ENCODE measurements at places on chromosomes 1 and 21.
A peak's percentile ranks its signal among the peaks of the same experiment; 100 is the strongest.

- DNase-seq = no peak
Observed at GRCh38 chr1:34695580-34695979, 59.3 kb upstream of the GJB5 start.

DNA sequence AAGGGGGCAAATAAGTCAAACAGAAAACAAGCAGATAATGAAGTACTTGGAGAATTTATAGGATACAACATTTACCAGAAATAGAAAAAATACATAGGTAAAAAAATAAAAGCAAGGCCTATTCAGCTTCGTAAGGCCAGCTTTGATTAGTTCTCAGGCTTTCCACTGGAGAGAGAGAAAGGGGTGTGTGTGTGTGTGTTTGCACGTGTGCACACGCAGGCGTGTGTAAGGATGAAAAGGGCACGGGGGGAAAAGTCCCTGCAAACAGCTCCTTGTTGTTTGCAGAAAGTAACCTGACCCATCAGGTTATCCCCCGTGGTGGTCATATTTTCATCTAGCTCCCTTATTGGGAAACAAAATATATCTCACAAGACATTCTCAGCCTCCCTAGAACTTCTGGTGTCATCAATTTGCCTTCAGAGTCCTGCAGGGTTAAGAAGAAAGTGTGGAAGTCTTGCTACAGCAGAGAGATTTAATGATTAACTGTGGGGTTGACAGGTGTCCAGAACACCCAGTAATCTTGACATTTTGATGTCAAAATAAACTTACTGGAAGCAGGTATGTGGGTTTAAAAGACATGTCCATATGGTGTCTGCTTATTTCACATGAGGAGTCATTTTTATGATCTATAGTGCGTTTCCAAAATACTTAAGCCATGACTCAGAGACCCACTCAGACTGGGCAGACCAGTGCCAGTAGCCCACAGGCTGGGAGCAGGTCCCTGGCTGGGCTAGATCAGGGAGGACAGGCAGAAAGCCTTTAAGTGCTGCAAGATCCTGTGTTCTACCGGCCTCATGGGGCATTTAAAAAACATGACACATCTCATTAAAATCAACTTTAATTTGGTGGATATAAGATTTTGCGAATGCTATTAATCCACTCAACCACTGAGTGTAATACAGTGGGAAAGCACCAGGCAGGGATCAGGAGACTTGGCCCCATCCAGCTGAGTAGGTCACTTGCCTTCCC is 487.6 kb upstream of the CAMK1G start:
- DNase-seq = no peak

- peak; percentile 4 for DNase-seq
Observed at GRCh38 chr1:173043253-173043652, 7.5 kb downstream of the TNFSF18 start.

DNA sequence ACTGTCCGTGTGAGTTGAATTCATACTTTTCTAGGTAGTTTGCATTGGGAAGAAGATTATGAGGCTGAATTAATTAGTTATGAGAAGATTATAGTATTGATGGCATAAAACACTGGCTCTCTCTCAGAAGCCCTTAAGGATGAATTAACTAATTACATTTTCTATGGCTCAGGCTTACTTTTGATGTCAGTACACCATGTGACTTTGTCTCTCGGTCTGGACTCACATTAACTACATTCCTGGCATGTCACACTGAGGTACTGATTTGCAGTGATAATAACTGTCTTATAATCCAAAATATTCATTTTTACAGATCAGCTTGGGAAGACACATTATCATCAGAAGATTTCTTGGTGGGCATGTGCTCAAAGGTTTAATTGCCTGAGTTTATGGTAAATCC is 362.2 kb downstream of the ZP4 start:
- no peak for DNase-seq

- no peak for DNase-seq
Observed at GRCh38 chr1:25724966-25725365, 75.0 kb upstream of the SELENON start.

GRCh38 chr1:69055194-69055593 is 512.5 kb upstream of the LRRC7 start:
- DNase-seq = no peak

GRCh38 chr1:114033961-114034360 is 54.7 kb downstream of the OLFML3 start:
- DNase-seq = no peak

GRCh38 chr1:204445860-204446412 is 34.3 kb upstream of the PPP1R15B start:
- peak; percentile 66 for DNase-seq

- peak; percentile 26 for DNase-seq
Observed at GRCh38 chr21:33169359-33169758, 60.4 kb upstream of the IFNAR2 start.

GRCh38 chr1:206723805-206724472 is 39.2 kb downstream of the MAPKAPK2 start:
- DNase-seq = peak; percentile 68

GRCh38 chr1:171636141-171636540 is 14.1 kb downstream of the MYOCOS start:
- DNase-seq = no peak

GRCh38 chr1:46526691-46527291 is 24.7 kb downstream of the KNCN start:
- no peak for DNase-seq

DNA sequence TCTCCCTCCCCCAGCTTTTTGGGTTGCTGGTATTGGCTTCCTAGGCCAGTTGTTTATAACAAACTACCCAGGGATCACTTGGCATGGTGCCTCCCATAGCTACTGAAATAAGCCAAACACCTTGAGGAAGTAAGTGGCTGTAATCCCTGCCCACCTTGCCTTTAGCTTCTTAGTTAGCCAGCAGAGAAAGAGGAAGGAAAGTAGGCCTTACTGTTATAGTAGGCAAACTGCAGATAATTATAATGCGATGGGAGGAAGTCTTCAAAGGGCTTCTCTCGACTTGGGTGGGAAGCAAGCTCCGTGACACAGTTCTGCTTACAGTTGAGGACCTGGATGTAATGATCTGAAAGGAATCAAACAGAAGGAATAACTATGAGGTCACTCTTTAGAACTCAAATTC is 8.2 kb downstream of the P3H1 start:
- DNase-seq = no peak

DNA sequence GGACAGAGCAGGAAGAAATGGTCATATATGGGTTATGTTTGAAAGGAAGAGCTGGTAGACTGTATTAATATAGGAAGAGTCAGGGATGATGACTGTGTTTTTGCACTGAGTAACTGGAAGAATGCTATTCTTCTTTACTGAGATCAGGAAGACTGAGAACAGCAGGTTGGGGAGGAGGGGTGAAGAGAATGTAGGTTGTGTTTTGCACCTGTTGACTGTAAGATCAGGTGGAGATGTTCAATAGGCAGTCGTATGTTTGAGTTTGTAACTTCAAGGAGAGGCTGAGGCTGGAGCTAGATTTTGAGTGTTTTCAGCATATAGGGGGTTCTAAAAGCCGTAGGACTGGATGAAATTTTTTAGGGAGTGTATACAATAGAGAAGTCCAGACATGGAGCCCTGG is 97.2 kb downstream of the CAMTA1 start:
- no peak for DNase-seq

GRCh38 chr1:14486401-14487201 is 111.9 kb upstream of the KAZN start:
- no peak for DNase-seq

DNA sequence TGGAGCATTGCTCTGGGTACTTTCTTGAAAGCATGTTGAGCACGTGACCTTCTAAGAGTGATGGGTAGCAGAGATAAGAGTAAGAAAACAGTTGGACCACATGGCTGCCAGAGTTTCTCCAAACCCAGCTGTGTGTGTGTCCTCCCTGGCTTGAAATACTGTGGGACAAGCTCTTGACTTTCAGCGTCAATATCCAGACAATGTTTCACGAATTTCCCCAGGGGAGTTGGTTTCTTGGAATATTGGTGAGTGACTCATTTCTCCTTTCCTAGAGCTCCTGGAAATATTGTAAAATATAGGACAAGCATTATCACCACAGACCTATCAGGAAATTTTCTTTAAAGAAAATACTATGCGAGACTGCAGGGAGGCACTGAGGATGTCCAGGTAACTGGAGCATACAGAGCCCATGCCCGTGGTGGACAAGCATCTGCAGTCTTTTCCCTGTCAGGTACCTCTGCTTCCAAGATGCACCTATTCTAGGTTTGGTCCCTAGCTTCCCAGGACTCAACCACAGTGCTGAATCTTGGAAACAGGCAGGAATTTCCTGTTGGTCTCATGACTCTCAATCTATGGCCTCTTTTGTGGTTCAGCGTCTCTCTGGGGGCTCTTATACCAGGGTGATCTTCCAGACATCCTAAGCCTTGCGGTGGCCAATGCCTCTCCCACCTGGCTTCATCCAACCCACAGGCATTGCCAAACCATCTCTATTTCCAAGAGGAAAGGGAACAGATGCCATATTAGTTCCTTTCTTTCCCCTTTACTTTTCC is 67.4 kb downstream of the KCNJ6 start:
- DNase-seq = no peak

GRCh38 chr1:44327679-44328491 is 27.2 kb downstream of the ERI3 start:
- DNase-seq = peak; percentile 10

GRCh38 chr1:169650551-169650950 is 20.6 kb upstream of the SELP start:
- no peak for DNase-seq

DNA sequence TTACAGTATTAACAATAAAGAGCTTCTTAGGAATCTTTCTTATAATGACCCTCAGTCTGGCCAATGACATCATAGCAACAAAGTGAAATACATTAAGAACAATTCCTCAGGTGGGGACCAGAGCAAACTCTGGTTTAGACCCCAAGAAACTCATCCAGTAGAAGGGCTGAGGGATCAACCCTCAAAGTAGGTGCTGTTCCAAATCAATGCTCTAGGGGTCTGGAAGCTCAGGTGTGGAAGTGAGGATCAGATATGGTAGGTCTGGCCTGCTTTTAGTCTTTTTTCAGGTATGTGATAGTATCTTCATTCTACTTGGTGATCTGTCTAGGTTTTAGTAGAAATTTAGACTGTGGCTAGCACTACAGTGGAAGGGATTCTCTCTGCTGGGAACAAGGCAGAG is 291.7 kb downstream of the PDE4B start:
- DNase-seq = no peak

DNA sequence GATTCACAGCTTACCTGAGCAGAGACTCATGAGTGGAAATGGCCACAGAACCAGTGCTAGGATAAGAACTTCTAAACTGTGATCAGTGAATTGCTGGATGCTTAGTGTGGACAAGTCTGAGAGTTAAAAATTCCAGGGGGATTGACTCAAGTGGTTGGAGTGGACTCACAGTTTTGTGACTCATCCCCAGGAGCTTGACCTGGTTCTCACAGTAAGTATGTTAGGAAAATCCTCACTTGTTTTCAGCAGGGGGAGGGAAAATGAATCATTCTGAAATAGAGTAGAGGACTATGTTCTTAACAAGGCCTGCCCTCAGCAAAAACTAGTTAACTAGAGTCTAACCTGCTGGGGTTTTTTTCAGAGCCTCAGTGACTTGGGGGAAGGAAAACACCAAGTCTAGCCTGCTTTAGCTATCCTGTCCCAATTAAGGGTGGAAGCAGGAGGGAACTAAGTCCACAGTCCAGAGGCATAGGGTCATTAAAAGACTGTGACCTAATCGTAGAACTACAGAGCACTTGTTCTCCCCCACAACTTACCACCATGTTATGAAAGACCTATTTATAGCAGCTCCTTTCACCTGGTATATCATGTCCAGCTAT is 6.1 kb upstream of the CDC73 start:
- DNase-seq = peak; percentile 13

Measured in NB4 (cell line).